Right lung (tissue), 10 donors: ENCODE measurements at places on chromosomes 4 and X. TPM values are rescaled to one million over a fixed set of nuclear protein-coding genes. Genes with fewer than 3 reads are reported as not detected.

The SLC9B1 gene
- 4.1 TPM for polyA plus RNA-seq

The CENPI gene
- polyA plus RNA-seq: 17.1 TPM

GRCh38 chr4:143019351-143019750, 165.4 kb upstream of the USP38 start:
- DNase-seq: no peak

The PABPC4L gene
- polyA plus RNA-seq: 15.5 TPM

GRCh38 chrX:38214551-38215531, 5.8 kb downstream of the SRPX start:
- no peak for DNase-seq

DNA sequence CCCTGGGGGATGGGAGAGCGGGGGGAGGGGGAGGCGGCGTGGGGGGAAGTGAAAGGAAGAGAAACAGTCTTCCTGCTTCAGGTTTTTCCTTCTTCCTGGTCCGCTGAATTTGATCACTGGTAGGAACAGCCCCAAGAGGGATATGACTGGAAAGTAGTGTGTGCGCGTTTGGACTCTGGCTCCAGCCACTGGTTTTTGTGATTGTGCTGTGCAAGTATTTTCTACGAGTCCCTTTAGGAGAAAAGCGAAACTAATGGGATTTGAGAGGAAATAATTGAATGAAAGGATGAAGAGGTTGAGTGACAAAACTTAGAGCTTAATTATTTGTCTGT, 836 bp downstream of the PRRG1 start:
- no peak for DNase-seq

DNA sequence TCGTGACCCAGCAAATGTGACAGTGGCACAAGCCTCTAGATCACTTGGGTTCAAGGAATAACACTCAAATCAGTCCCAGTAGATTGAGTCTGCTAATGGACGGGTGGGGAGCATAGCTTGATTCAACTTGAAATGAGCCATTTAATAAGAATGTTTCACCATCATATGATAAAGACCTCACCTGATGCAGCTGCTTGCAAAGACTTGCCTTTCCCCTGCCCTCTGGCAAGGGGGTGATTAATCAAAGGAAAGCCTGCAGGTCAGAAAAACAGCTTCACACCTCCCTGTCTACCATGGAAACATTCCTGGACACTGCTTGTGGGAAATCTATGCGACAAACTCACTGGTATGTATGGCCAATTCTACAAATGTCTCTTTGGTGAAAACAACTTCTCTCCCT, 54.5 kb downstream of the CD99L2 start:
- no peak for DNase-seq

DNA sequence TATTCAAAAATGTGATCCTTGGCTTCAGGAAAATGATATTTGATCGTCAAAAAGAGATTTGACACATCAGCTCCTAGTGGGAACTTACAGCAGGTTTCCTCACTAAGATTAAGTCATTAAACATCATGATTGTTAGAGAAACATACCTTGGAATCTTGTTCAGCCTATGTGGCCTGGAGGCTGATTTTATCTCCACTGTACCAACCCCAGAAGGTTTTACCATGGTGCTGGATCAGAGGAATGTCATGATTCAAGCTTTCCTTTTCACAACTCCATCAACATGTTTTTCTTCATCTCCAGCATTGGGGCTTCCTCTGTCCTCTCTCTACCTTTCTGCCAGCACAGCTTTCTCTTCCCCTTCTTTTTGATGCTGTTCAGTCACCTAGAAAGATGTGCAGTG, 68.4 kb upstream of the MID1IP1 start:
- DNase-seq: no peak
